Activated CD8-positive, alpha-beta memory T cell treated with anti-CD3 and anti-CD28 coated beads for 1 hour (primary cell): ENCODE measurements at places on chromosomes 7 and 10.

DNA sequence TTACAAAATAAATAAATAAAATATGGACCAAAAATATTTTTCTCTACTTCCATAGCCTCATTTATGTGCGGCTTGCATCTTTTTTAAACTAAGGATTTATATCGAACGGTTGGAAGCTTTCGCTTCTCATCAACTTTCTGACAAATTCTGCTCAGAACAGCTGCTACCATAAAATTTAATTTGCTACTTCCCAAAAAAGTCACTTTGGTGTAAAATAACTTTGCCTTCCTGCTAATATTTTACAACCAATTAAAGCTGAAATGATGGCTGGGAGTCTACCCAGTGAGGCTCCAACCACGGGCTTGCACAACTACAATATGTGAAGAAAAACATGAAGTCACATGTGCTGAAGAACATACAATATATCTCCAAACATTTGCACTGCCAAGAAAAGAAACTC lies 253.1 kb upstream of the NEBL start:
- DNase-seq, result no peak

DNA sequence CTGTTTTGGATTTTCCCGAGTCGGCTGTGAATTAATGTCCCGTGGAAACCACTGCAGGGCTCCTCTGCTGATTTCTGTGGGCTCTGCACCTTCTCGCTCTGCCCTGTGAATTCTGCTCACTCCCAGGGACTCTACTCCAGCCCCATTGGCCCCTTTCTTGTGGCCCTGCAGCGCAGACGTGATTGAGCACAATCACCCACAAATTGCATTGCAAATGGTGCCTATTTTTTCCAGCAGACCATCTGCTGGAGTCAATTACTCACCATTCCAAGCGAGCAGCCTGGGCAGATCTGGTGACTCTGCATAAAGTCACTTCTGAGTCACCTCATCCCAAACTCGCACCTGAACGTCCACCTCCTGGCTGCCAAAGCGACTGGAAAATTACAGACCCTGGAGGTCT lies 235.8 kb downstream of the PAXIP1 start:
- no peak for DNase-seq

DNA sequence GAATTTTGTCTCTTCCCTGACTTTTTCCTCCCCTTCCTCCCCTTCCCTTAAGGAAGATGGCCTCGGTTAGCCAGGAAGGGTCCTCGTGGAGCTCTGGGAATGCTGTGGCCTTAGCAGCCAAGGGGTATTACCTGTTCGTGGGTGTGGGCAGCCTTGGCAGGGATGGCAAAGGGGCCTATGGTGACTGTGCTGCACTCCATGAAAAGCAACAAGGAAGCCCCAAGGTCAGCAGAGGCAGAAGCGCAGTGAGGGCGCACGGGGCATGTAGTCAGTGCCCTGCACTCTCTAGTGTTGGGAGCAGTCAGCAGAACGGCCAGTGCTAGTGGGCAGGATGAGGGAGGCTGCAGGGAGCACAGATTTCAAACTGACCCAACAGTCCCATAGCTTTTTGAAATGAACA lies 191.8 kb downstream of the ADARB2 start:
- no peak for DNase-seq

DNA sequence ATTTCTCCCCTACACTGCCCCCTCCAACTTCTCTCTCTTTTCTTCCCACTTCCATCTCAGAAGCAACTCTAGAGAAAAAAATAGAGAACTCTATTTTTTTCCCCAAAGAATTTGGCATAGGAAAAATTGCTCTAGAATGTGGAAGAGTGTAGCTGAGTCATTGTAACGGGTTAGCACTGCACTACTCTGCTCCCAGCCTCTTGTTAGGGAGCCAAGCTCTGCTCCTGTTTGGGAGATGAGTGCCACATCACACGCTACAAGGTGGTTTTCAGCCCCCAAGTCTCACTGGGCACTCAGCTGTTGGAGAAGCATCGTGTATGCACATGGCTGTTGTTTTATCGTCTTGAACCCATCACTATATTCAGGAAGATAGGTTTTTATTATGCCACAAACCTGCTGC lies 136.4 kb downstream of the BMPER start:
- no peak for DNase-seq

GRCh38 chr10:18254086-18254485 lies 113.9 kb downstream of the CACNB2 start:
- DNase-seq, result no peak

DNA sequence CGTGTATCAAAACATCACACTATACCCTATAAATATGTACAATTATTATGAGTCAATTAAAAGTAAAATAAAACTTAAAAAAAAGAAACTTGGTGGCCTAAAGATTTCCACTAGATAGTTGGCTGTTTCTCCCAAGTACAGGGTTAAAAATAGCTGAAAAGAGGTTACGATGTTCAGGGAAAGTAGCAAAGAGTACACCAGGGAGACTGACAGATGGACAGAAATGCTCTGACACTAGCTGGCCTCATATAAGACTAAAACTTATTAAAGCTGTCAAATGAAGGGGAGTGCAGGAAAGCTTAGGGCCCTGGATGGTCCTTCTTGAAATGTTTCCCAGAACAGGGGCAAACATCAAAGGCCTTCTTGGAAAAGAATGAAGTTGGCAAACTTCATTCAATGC lies 51.3 kb downstream of the TCAF1 start:
- DNase-seq, result no peak

DNA sequence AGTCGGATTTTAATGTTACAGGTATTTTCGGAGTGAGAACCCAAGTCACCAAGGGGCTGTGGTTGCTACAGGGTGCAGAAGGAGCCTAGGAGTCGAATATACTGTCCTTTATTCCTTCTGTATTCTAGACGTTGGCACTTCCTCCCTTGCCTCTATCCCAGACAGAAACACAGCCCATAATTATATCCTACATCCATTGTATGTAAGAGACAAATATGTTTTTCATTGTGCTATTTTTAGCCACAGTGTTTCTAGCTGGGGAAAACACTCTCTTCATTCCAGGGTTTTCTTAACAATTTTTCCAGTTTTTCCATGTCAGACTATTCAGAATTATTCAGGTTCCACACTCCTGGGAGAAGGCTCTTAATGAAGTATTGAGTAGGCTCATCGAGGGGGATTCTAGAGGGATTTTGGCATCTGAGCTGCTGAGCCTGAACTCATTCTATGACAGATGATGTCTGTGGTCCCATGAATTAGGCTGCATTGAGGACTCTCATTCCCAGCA lies 32.6 kb downstream of the KIAA1217 start:
- DNase-seq, result no peak

GRCh38 chr7:150902078-150903033 lies 50.0 kb downstream of the AOC1 start:
- DNase-seq, result no peak

DNA sequence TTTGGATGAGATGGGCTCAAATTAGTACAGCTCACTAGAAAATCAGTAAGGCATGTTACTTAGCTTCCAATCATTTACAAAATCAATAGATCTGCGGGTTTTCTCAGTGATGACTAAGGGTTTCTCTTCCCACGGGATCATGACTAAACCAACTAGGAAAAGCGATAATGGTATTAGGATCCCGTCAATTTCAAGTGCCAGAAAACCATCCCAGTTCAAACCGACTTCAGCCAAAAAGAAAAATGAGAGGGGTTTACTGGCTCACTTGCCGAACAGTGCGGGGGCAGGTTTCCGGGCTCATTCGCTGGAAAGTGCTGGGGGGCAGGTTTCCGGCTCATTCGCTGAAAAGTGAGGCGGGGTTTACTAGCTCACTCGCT lies 62.1 kb upstream of the LYZL2 start:
- no peak for DNase-seq

GRCh38 chr7:144834641-144835144 lies 1.2 kb downstream of the TPK1 start:
- DNase-seq, result no peak

- DNase-seq, result no peak
These were observed 396.0 kb downstream of the PHF14 start for GRCh38 chr7:11369696-11370095.

DNA sequence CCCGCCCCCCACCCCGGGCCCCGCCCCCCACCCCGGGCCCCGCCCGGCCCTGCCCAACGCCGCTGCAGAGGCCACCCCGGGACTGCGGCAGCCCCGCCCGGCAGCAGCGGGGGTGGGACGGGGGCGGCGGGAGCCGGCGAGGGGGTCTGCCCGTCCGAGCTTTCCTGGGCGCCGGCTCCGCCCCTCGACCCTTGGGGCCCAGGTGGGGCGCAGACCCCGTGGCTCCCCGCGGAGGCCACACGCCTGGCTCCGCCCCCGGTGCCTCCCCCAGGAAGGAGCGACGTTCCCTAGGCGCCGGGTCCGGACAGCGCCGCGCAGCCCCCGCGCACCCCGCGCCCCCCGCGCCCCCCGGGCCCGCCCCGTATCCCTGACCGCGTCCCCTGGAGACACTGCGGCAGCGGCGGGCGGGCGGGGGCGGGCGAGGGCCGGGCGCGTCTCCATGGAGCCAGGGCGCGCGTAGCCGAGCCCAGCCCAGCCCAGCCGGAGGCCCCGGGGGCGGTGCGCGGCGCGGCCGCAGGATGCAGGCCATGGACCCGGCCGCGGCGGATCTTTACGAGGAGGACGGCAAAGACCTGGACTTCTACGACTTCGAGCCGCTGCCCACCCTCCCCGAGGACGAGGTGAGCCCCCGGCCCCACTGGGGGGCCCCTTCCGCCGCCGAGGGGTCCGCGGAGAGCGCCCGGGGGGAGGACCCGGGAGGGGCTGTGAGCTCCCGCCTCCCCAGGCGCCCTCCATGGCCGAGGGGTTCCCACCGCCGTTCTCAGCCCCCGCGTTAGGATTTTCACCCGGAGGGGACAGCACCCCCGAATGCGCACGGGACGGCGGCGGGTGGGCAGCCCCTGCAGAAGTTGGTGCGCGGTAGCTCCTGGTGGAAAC lies at the start of gene KNDC1:
TSS of gene KNDC1 (plus strand) at position 270 of the 876 bp plus-strand sequence. CDS start at position 519, 249 bp downstream.
- DNase-seq, result no peak

DNA sequence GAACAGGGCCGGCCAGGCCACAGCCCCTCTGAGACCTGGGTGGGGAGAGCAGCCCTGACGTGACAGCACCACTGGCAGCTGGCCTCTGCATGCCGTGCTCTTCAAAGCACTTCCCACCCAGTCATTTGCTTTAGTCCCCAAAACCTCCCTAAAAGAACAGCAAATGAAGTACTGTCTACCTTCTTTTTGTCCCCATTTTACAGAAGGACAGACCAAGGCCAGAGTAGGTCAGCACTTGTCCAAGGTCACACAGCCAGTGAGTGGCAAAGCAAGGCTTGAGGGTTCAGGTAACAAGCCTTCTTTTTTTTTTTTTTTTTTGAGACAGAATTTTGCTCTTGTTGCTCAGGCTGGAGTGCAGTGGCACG lies 15.1 kb downstream of the ATP6V1F start:
- no peak for DNase-seq

- DNase-seq, result no peak
These were observed 123.5 kb upstream of the AGR3 start for GRCh38 chr7:17005271-17005670.

DNA sequence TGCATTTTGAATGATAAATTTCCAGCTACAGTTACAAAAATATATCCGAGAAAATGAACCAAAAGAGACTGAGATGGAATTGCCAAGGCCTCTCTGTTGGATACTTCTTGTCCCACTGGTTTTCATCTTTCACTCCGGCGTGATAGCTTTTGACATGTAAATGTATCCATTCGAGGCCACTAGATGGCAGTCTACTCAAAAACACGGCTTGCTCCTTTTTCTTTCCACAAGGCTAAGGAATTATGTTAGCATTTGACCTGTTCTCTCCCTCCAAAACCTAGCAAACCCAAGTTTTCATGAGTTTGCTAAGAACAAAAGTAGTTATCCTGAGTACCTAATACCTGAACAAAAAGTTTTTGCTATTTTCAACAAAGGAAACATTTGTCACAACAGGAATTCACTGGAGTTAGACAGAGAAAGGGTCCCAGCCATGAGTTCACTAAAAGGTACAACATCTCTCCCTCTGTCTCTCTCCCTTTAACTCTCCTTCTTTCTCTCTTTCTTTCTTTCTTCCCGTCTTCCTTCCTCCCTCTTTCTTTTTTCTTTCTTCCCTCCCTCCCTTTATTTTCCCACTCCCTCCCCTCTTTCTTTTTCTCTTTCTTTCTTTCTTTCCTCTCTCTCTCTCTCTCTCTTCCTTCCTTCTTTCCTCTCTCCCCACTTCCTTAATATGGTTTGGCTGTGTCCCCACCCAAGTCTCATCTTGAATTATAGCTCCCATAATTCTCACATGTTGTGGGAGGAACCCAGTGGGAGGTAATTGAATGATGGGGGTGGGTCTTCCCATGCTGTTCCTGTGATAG lies 207.9 kb upstream of the MYO3A start:
- DNase-seq, result no peak

DNA sequence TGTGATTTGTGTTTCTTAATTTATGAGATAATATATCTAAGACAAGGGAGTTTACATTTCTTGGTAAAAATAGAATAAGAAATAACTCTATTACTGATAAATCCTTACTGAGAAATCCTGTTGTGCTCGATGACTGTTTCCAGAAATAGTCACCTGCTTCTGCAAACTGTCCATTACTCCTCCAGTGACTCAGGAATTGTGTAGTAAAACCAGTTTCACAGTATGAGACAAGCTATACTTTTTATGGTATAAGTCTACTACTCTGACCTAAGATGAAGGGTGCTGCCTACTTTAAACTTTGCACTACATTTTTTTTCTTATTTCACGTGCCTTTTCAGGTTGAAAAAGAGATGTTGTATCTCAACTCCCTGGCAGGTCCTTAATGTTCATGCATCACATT lies 6.8 kb upstream of the ANKRD22 start:
- no peak for DNase-seq

GRCh38 chr10:128711806-128712205 lies 585.6 kb upstream of the MKI67 start:
- no peak for DNase-seq

DNA sequence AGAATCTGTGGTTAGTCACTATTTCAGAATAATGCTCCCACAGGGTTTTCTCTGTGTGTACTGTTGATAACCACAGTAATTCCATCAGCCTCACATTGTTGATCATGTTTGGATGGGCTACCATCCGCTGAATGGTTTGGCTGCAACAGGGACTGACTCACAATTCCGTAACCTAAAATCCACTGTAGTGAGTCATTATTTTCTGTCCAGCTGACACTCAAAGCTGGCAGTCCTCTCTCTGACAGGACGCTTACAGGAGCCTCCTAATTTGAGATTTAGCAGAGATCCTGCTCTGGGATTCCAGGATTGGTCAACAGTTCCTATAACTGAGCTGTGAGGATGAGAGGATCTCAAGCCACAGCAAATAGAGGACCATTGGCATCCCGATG lies 32.7 kb downstream of the VWA2 start:
- DNase-seq, result no peak

GRCh38 chr10:33133557-33133956 lies 175.5 kb upstream of the ITGB1 start:
- DNase-seq, result no peak

- no peak for DNase-seq
These were observed 13.2 kb upstream of the FRMPD2 start for GRCh38 chr10:48287417-48288391.

- DNase-seq, result no peak
These were observed 4.8 kb downstream of the GLRX3 start for GRCh38 chr10:130141038-130141437.
